ENCODE measurements at places on chromosomes 5 and 9. TPM values are rescaled to one million over a fixed set of nuclear protein-coding genes. Genes with fewer than 3 reads are reported as not detected.

GRCh38 chr5:173278172-173278571, 43.2 kb upstream of the NKX2-5 start:
- H3K27me3 ChIP-seq: peaks cover 12% of the 10 kb centered on the region
- no peak for DNase-seq
- H3K4me1 ChIP-seq: no peaks in the 10 kb centered on the region
- H3K4me3 ChIP-seq: no peak overlapping the region
- no peaks in the 10 kb centered on the region for H3K36me3 ChIP-seq
- H3K27ac ChIP-seq: no peak overlapping the region

DNA sequence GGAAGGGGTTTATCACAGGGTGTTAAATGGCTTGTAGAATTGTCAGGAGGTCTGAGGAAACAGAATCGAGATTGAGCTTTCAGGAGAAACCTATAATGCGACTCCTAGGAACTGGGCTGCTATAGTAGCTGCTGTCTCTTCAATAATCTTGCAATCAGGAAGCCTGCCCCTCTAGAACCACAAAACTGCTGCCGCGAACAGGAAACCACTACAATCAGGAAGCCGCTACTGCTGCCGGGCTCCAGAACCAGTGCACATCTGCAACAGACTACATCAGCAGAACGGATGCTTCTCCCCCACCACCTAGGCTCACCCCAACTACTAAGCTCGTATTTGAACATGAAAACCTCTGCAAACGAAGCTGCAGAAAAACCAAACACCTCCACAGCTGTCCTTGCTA, 31.6 kb downstream of the TNFSF8 start:
- no peaks in the 10 kb centered on the region for H3K36me3 ChIP-seq
- H3K4me3 ChIP-seq: no peak overlapping the region
- H3K27me3 ChIP-seq: no peaks in the 10 kb centered on the region
- no peak overlapping the region for H3K27ac ChIP-seq
- H3K4me1 ChIP-seq: peaks cover 8% of the 10 kb centered on the region
- no peak for DNase-seq

- DNase-seq: no peak
- no peak overlapping the region for H3K27ac ChIP-seq
- H3K4me3 ChIP-seq: no peak overlapping the region
- peaks cover 29% of the 10 kb centered on the region for H3K4me1 ChIP-seq
- no peaks in the 10 kb centered on the region for H3K27me3 ChIP-seq
Observed at GRCh38 chr9:110799396-110799795, 130.8 kb downstream of the MUSK start.

DNA sequence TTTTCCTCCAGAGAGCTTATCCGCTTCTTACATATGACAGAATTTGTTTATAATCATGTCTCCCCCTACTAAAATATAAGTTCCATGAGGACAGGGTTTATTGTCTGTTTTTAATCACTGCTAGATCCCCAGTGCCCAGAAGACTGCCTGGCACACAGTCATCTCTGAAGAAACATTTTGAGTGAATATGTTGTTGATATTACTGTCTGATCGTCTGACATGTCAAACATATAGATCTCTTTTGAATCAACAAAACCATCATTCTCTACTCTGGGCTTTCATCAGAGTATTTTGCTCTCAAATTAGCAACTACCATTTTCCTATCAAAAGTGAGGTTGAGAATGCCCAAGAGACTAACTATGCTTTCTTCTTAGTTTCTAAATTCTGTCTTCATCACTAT, 67.3 kb upstream of the SHISAL2B start:
- H3K27me3 ChIP-seq: no peaks in the 10 kb centered on the region
- no peaks in the 10 kb centered on the region for H3K4me1 ChIP-seq
- H3K36me3 ChIP-seq: no peaks in the 10 kb centered on the region
- no peak overlapping the region for H3K4me3 ChIP-seq

DNA sequence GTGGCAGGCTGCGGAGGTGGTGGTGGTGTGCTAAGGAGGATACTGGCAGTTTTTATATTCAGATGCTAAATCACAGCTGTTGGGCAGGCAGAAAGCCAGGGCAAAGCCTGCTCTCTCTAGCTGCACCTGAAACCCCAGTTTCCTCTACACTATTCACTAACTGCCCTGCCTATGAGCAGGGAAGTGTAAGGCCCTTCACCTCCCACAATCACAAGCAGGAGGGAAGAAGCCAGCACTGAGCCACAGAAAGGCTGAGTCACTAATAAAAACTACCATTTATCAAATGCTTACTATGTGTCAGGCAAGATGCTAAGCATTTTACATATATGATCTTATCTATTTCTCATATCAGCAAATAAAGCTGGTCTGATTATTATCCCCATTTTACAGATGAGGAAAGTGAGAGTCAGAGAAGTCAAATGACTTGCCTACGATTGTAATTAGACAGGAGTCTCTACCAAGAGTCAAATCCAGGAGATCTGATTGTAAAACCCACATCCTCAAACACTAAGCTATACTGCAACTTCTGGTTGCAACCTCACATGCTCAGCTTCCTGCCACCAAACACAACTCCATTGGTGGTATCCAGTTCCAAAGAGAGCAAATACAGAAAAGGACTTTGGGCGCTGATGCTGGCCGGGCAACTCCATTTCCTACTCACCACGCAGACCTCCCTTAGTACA, 17.7 kb upstream of the IL6ST start:
- no peak for DNase-seq
- H3K4me3 ChIP-seq: no peak overlapping the region
- no peaks in the 10 kb centered on the region for H3K4me1 ChIP-seq
- no peaks in the 10 kb centered on the region for H3K27me3 ChIP-seq
- no peak overlapping the region for H3K27ac ChIP-seq

DNA sequence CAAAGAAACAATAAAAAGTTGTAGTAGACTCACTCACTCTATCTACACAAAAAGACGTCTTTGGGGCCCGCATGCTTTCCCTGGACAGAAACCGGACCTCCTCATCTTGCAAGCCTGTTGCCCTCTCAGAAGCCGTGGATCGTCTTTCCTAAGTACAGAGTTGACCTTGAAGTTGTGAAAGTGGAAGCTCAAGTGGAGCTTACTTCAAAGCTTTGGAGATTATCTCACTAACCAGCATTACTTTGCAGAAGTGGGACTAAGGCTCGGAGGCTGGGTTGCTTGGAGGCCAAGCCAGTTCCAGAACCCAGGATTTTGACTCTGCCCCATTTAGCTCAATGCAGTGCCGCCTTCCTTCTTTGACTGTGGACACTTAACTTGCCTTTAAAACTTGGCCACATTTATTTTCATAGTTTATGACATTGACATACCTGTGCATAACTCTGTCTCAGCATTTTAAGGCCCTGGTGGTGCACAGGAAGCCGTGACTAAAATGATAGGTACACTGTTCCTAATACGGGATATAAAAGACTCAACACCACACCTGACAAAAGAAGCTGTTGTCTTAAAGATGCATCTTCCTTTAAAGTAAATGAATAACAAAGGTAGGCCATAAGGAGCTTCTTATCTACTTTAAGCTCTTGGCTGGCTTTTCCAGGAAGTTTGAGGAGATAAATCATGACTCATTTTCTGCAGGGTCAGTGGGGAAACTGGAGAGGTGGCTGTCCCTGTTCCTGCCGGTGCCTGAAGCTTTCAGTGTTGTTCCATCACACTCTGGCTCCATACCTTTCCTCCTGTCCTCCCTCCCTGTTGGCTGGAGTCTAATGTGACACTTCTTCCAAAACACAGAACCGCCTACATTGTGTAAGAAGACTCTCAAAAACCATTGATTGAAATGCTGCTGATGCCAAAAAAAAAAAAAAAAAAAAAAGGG, 10.7 kb downstream of the SLC25A25 start:
- no peak overlapping the region for H3K27ac ChIP-seq
- H3K36me3 ChIP-seq: peaks cover 3% of the 10 kb centered on the region
- H3K4me3 ChIP-seq: peak overlapping the region; percentile 43
- DNase-seq: peak; percentile 63

DNA sequence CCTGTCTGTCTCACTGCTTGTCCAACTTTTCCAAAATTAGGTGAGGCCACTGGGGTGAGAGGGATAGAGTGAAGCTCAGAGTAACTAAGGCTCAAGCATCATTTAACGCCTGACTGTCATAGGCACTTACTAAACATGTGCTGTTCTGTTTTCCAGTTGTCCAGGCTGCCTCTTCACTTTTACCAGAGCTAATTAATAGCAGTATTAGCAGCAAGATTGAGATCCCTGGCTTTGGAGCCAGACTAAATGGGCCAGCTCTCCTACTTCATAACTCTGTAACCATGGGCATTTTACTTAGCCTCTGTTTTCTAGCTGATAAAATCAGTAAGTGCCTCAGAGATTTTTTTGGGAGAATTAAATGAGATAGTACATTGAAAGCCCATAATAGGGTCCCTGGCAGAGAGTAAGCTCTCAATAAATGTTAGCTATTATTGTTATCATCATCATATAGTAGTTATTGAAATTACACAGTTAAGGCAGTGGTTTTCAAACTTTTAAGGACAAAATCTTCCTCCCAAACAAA, 146.2 kb upstream of the LHFPL2 start:
- H3K4me3 ChIP-seq: no peak overlapping the region
- no peaks in the 10 kb centered on the region for H3K36me3 ChIP-seq
- H3K27me3 ChIP-seq: no peaks in the 10 kb centered on the region
- no peak for DNase-seq
- no peak overlapping the region for H3K27ac ChIP-seq

- H3K4me3 ChIP-seq: no peak overlapping the region
- H3K27me3 ChIP-seq: no peaks in the 10 kb centered on the region
- H3K36me3 ChIP-seq: peaks cover 50% of the 10 kb centered on the region
- H3K27ac ChIP-seq: peak overlapping the region; percentile 22
Observed at GRCh38 chr5:72234265-72234700, 85.8 kb downstream of the MRPS27 start.

DNA sequence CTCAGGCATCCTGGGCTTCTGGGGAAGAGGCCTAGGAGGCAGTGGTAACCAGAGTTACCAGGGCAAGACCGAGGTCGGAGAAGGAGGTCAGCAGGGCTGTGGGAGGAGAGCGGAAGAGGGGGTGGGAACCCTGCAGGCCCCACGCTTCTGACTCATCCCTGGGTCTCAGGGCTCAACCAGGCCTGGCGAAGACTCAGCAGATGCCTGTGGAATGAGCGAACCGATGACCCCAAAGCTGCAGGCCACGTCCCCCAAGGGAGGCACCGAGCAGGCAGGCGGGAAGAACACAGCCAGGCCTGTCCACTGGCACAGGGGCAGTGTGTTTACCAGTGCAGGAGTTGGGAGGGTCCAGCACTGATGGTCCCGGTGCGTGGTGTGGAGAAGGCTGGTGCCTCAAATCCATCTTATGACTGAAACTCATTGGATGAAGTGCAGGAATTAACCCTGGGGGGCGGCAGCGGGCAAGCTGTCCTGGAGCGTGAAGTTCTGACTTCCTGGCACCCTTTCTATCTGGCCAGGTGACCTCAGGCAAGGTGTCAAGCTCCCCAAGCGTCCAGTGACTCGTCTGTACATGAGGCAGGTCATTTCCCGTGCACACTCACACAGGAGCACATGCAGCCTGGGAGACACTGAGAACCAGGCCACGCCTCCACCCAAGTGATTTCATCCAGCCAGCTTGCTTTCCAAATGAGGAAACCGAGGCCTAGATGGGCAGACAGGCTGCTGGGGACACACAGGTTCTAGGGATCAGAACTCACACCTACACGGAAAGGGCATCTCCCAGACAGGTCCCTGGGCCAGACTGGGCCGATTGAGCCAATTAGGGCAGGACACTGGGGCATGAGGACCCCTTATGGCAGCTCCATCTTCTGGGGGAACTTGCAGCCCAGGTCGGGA, 69.1 kb downstream of the ADAMTS2 start:
- no peak overlapping the region for H3K4me3 ChIP-seq
- no peaks in the 10 kb centered on the region for H3K4me1 ChIP-seq
- no peaks in the 10 kb centered on the region for H3K36me3 ChIP-seq
- H3K27me3 ChIP-seq: no peaks in the 10 kb centered on the region
- no peak for DNase-seq

DNA sequence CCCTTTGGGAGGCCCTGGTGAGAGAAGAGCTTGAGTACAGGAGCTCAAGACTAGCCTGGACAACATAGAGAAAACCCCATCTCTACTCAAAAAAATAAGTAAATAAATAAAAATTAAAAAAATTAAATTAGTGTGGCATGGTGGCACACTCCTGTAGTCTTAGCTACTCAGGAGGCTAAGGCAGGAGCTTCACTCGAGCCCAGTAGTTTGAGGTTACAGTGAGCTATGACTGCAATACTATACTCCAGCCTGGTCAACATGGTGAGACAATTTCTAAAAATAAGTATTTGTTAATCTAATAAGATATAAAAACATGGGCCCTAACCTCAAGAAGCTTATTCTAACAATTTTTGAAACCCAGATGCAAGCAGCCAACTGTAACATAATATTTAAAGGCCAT, 7.6 kb downstream of the RNF38 start:
- no peak overlapping the region for H3K4me3 ChIP-seq
- H3K36me3 ChIP-seq: peaks cover 54% of the 10 kb centered on the region
- no peaks in the 10 kb centered on the region for H3K27me3 ChIP-seq
- no peak for DNase-seq
- no peak overlapping the region for H3K27ac ChIP-seq

DNA sequence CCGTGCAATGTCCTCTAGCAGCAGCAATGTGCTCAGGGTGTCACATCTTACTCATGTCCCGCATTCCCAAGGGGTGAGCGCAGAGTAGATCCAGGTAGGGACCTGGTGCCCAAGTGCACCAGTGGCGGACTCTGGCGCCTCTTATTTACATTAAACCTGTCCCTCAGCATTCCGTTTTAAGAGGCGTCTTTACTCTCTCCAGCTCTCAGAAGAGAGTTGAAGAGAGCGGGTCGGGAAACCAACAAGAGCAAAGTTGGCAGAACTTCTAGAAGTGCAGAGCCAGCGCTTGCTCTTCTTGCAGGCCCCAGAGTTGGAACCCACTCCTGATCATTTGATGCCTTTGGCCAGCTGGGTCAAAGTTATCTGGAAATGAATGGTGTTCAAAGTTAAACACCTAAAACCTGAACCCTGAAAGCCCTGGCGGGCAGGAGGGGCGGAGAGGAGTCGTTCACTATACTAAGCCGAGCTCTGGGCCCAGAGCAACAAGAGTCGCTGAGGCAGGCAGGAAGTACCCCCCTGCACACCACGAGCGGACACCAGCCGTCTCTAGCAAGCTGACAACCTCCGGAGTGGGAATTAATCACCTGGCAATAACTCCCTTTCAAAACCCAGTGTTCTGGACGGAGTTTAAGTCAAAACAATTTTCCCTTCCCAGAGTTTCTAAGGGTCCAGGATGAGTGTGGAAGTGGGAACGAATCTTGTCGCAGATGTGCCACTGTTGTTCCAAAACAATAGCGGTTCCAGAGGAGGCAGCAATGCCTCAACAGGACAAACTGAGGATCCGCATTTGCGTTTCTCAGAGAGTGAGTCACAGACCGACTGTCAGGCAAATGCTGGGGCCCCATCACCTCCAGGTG, 122.8 kb downstream of the TMEM161B start:
- H3K4me3 ChIP-seq: no peak overlapping the region
- H3K36me3 ChIP-seq: no peaks in the 10 kb centered on the region
- DNase-seq: peak; percentile 79
- peaks cover 82% of the 10 kb centered on the region for H3K27me3 ChIP-seq
- no peaks in the 10 kb centered on the region for H3K4me1 ChIP-seq

- no peaks in the 10 kb centered on the region for H3K4me1 ChIP-seq
- H3K27ac ChIP-seq: no peak overlapping the region
- H3K4me3 ChIP-seq: no peak overlapping the region
- no peaks in the 10 kb centered on the region for H3K27me3 ChIP-seq
- no peaks in the 10 kb centered on the region for H3K36me3 ChIP-seq
Observed at GRCh38 chr9:17322882-17323864, 188.3 kb downstream of the CNTLN start.

Gene NXNL2
- 0.23 TPM for total RNA-seq

Gene AGXT2
- not detected for total RNA-seq

Gene DDX4
- total RNA-seq: not detected

Gene BHMT2
- total RNA-seq: not detected

Gene PCDHGB5
- 13.9 TPM for total RNA-seq

Gene SH3GL2
- 2.1 TPM for total RNA-seq

Gene MTX3
- total RNA-seq: 35.7 TPM

Gene SLC36A3
- total RNA-seq: not detected

Gene AMACR
- total RNA-seq: 15.0 TPM

Gene SPATA31D3
- not detected for total RNA-seq
